ENCODE measurements at places on chromosomes 7 and 10.

DNA sequence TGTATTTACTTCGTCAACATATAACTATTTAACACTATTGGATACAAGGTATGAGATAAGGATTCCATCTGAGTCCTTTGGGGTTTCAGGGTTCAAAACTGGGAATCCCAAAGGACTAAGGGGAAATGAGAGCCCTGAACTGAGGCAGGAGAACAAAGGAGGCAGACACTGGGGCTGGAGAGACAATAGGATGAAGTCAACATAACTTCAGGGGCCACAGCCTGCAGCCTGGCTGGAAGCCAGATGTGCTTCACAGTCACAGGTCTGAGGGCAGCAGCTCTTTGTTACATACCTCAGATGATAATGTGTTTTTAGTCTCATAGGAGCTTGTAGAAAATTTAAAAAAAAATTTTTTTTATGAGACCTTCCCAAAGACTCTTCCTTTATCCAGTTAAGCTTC, 73.3 kb downstream of the NRF1 start:
- DNase-seq: no peak

DNA sequence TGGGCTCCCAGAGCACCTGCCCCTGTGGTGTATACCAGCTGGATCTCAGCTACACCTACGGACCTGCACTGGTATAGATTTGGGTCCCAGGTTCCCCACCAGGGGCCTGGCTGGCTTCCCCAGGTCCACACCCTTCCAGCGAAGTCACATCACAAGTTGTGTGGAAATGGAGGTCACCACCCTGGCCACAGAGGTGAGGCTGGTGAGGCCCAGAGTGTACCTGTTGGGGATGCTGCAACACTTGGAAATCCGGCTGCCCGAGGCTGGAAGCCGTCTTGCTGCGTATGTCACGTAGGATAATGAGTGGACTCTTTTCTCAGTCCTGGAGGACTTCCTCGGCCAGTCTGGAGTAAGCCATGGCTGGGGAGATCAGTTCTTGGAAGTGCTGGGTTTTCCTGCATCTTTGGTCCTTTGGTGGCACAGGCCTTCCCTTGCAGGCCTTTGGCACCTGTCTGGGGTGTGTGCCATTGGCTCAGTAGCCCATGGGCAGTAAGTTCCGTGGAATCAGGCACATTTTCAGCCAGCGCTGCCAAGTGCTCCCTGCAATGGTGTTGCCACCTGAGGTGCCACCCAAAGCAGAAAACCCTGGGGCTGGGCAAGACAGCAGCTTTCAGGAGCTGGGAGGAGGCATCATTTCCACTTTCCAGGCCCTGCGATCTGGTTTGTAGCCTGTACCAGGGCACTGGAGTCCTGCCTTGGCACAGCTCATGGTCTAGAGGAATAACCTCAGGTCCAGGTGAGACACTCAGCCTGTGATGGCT, 97.9 kb downstream of the LHPP start:
- no peak for DNase-seq

DNA sequence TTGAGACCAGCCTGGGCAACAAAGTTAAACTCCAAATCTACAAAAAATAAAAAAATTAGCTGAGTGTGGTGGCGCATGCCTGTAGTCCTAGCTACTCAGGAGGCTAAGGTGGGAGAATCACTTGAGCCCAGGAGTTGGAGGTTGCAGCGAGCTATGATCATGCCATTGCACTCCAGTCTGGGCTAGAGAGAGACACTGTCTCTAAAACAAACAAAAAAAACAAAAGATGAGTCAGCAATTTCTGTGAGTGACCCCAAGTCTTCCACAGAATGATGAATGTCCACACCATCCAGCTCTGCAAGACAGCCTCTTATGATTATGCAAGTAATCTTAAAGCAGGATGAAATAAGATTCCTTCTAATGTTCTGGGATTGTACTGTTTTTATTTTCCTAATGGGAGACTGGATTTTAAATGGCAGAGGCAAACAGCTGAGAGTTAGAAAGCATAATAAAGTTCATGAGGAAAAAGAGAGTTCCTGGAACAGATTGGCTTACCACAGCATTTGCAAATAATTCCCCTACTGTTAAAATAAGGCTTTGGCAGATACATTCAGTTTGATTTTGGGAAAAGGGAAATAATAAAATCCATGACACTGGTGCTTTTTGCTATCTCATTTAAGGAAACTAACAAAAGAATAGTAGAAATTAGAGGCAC, 18.9 kb upstream of the PRKAR2B start:
- no peak for DNase-seq

DNA sequence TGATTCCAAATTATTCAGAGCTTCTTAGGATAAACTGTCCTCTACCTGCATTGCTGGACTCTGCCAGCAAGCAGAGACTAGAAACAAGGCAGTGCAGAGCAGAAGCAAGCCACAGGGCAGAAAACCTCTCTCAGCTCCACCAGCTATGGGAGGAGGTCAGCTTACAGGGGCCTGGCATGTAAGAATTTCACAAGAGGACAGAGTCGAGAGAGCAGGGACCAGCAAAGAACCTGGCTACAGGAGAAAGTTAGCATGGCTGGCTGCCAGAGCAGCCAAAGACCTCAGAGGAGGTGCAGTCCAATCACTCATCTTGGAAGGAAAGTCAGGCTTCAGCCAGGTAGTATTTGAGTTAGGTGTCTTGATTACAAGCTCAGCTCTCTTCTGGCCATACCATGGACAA, 62.9 kb downstream of the ENO4 start:
- DNase-seq: no peak

- no peak for DNase-seq
These were observed 1.6 kb upstream of the EPC1 start for GRCh38 chr10:32348297-32349198.

DNA sequence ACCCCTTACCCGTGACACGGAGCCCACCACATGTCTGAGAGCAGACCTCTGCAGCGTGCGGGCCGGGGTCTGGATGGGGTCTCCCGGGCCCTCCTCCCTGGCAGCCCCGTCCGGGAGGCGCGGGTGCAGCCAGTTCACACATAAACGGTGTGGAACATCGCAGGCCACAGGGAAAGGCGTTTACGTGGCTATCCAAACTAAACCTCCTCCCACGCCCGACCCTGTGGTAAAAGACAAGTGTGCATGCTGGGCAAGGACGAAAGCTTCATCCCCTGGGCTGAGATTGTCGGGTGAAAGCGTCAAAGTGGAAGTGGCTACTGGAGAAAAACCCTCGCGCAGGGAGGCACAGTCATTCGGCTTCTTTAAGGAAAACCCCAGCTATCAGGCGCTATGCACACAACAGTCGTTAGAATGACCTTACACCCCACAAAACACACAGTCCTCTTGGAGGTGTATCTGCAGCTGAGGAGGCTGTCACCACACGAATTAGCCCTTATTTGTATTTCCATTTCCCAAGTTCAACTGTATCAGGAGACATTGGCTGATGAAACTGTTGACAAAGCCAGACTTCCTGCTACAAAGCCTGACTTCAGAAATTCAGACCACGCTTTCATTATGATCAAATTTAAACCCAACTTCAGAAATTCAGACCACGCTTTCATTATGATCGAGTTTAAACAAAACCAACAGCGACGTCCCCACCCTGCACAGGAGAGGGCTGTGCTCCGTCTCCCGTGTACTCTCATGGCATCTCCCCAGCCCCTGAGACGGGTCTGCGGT, 15.3 kb downstream of the GPER1 start:
- no peak for DNase-seq

DNA sequence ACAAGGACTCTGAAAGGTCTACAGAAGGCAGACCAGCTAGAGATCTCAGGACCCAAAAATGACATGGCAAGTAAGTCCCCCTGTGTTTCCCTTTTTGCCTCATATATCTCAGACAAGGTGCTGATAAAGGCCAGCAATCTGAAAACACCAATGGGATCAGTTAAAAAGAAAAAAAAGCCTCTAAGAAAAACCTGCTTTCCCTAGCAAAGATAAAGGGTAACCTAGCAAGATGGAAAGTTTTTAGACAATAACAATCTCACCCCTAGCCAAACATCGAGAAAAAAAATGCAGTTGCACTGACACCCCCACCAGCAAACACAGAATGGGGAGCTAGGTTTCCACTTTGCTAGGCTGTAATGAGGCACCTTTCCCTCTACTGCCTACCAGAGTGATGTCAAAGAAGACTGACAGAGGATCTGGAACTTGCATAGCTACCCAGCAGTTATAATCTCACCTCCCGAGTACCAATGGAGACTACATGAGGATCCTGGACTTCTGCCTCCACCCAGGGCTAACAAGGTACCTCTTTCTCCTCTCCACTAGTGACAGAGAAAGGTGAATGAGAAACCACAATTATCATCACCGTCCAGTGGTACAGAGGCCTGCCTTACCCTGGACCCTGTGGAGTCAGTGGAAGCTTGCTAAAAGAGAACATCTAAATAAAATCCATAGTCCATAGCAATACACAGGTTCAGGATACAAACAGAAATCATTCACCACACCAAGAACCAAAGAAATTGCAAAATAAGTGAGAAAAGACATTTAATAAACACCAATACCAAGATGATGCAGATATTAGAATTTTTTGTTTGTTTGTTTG, 240.8 kb downstream of the ARHGAP12 start:
- no peak for DNase-seq

DNA sequence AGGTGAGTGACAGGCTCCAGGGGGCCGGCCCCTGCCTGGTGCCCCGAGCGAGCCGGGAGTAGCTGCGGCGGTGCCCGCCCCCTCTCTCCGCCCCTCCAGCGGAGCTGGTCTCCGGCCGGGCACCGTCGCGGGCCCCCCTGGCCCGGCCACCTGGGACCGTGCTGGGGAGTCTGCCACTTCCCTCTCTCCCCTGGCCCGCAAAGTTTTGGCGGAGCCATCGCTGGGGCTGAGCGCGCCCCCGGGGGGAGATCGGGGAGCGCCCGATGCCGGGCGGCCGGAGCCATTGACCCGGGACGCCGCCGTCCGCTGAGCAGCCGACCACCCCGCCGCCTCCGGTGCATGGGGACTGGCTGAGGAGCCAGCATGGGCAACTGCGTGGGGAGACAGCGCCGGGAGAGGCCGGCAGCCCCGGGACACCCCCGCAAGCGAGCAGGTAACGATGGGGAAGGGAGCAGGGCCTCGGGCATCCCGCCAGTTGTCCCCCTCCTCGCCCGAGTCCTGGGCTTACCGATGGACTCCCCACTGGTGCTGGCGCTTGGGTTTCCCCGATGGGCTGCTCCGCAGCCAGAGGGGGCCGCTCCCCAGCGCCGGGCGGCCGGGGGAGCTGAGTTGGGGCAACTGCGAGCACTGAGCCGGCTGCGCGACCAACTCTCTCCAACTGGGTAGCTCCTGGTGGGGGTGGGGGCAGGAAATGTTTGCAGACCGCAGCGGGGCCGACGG, at the start of gene UBTD1:
UBTD1 (plus strand) TSS at position 84 of the 720 bp plus-strand sequence; CDS start at position 364, 280 bp downstream.
- DNase-seq: peak; percentile 29

- DNase-seq: no peak
These were observed 46.4 kb upstream of the SEMA3E start for GRCh38 chr7:83695128-83695960.

DNA sequence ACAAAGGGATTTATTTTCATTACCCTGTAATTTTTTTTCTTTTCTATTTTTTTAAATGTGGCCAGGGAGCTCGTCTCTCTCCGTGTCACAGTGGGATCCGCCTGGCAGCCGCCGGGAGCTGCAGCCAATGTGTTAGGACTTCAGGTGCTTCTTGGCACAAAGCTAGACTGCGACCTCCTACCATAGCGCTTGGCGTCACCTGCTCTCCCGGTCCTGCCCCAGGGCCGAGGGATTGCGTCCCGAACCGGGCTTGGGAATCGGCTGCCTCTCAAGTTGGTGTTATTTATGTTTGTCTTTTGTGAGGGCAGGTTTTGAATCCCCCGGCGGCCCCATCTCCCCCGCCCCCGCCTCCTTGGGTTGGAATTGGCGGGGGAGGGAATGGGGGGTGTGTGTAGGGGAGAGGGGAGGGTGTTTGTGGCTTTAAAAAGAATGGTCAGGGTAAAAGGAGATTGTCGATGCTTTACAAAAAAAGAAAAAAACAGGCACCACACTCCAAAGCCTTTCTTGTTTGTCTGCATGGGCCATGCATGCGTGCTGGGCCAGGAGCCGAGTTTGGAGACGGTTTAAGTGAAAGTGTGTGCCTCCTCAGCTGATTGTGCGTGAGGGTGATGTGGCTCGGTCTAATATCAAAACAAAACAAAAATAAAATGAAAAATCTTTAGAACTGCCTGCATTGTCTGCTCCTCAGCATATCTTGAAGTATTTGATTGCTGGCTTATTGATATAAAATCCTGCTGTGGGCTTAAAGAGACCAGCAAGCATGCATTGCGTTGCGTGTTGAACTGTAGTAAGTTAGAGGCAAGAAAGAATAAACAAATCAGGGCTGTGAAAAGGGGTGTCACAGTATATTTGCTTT, 1.2 kb downstream of the PPP1R9A start:
- DNase-seq: no peak

- DNase-seq: no peak
These were observed 148.8 kb downstream of the PPP1R9A start for GRCh38 chr7:95056107-95056739.

Data from stimulated activated CD4-positive, alpha-beta T cell treated with anti-CD3 and anti-CD28 coated beads, Interleukin-1b, Interleukin-23, amount 100 ng/mL, for 4 hours (primary cell).